ENCODE measurements at places on chromosomes 3 and 15. TPM values are rescaled to one million over a fixed set of nuclear protein-coding genes. Genes with fewer than 3 reads are reported as not detected.

The CACNA2D3 gene
- total RNA-seq: 6.1 TPM

The EXD1 gene
- not detected for total RNA-seq

The TEX55 gene
- not detected for total RNA-seq

The PYGO1 gene
- total RNA-seq: 1.9 TPM

The EPHB1 gene
- 1.9 TPM for total RNA-seq

The ABI3BP gene
- not detected for total RNA-seq

The PPP1R14D gene
- not detected for total RNA-seq

The COLQ gene
- total RNA-seq: not detected

The CD96 gene
- total RNA-seq: not detected

The TPRG1 gene
- 0.81 TPM for total RNA-seq

The SLC28A1 gene
- not detected for total RNA-seq

The TMEM108 gene
- total RNA-seq: not detected
